AG04449 (cell line): ENCODE measurements at places on chromosomes 2 and 18.

DNA sequence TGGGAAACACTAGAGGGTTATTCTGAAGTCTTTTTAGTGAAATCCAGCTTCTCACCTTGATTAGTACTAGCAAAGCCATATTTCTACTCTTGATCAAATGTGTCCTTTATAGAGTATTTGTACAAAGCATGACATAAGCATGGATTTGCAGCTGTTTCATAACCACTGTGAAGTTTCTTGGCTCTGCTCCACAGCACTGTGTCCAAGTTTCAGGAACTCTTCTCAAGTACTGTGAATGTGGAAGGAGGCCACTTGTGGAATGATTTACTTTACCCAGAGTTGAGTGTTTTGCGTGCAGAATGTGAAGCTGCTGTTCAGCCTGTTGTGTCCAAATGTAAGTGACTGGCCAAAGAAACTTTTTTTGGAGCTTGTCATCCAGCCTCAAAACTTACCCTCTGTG lies 16.2 kb upstream of the MAPRE2 start:
- DNase-seq: peak; percentile 64

DNA sequence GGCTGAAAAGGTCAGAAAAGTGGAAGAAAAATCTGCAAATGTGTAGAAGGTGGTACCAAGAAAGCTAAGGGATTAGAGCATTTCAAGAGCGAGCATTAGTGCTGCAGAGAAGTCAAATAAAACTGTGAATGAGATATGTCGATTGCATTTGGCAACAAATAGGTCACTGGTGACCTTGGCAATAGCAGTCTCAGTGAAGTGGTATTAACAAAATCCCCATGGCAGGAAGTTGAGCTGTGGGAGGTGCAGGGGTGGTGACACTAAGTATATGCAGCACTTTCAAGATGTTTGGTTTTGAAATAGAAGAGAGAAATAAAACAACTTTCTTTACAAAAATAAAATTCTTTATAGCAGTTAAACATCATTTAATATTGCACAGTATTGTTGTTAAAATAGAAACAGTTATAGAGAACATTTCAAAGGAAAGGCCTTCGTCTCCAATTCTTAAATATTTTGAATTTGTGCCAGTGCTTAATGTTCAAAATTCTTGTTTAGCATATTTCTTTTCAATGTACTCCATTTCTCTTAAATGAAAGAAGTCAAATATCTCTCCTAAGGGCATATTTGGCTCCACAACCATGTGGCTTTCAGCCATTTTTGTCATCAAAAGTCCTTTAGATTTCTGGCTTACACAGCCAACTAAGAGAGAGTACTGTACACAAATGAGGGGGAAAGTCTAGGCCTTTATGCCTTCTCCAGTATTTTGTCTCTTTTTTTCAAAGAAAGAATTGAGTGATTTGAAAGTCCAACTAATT lies 443.0 kb upstream of the MMADHC start:
- no peak for DNase-seq

DNA sequence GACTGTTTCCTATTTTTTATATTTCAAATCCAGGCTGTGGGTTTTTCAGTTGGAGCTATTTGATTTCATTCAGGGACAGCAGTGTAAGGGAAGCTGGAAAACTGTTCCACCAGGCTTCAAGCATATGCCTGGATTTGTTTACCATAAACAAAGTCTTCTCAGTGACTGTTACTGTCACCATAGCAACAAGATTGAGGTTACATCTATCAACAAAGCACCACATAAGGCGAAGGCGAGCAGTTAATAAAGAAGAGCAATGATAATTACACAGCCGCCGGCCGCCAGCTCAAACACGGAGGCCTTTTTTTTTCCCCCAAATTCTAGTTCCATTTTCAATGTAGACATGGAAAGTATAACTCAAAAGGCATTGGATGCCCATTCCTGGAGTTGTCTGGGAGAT lies 553.7 kb upstream of the SYT4 start:
- DNase-seq: no peak

DNA sequence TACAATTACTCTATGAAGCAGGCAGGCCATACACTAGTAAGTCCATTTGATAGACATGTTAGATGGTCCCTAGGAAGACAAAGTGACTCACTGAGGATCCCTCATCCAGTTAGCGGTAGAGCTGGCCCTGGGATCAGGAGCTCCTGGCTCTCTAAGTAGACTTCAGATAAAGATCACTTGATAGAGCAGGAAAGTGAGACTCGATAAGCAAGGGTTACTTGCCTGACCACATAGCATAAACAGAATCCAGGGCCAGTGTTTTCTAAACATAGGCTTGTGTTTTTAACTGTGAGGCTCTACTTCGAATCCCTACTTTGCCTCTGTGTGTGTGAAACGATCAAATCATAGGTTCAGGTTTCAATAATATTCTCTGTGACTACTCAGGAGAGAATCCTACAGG lies 355.2 kb upstream of the TRIB2 start:
- DNase-seq: no peak

DNA sequence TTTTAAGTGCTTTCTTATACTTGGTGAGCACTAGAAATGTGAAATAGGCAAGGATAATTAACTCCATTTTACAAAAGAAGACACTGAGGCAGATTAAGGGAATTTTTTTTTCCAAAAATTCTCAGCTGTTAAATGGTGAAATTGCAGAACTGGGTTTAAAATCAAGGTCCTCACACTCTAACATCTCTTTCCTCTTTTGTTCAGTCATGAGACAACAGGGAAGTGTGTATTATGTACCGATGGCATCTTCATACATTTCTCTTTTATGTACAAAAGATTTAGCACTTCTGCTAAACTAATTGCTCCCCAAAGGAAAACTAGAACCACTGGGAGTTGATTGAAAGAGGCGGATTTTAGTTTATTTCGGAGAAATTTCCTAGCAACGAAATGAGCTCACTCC lies 203.0 kb downstream of the SETBP1 start:
- DNase-seq: no peak

DNA sequence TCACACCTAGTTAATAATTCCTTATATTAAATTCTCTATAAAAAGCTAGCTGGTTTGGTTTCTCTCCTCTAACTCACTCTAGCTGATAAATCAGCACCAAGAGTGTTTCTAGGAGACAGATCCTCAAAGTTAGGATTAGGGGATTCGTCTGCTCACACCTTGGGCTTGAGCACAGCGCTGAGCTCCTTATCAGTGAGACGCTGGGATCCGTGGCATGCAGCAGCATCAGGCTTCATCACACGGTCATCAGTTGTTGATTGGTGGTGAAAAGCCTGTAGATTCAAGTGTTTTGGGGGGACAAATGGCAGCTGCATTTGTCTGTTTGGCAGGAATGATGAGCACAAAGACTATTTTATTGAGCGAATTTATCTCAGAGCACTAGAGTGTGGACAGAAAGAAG lies 72.6 kb upstream of the MC2R start:
- DNase-seq: no peak
